Activated CD8-positive, alpha-beta memory T cell treated with anti-CD3 and anti-CD28 coated beads, Interleukin-2, amount 10 ng/mL, durations not matched to agents 7 days and 5 days (primary cell): ENCODE measurements at places on chromosomes 12 and 14. TPM values are rescaled to one million over a fixed set of nuclear protein-coding genes. Genes with fewer than 3 reads are reported as not detected.

Gene ZC2HC1C
- 2.8 TPM for total RNA-seq

Gene SERPINA3
- not detected for total RNA-seq

Gene POTEG
- total RNA-seq: not detected

Gene ZFP36L1
- 85.6 TPM for total RNA-seq

Gene IL26
- 0.35 TPM for total RNA-seq

Gene NFATC4
- 1.3 TPM for total RNA-seq

Gene CLEC9A
- total RNA-seq: not detected

Gene GPRC5D
- not detected for total RNA-seq

GRCh38 chr14:101897326-101897725 lies 67.0 kb upstream of the DYNC1H1 start:
- DNase-seq: no peak
- H3K27me3 ChIP-seq: no peaks in the 10 kb centered on the region
- peaks cover 64% of the 10 kb centered on the region for H3K36me3 ChIP-seq
- H3K4me1 ChIP-seq: no peaks in the 10 kb centered on the region
- H3K27ac ChIP-seq: no peak overlapping the region

GRCh38 chr12:52681526-52682380 lies 1.5 kb upstream of the KRT1 start:
- H3K4me1 ChIP-seq: peaks cover 12% of the 10 kb centered on the region
- DNase-seq: peak; percentile 73
- H3K4me3 ChIP-seq: no peak overlapping the region
- H3K27me3 ChIP-seq: peaks cover 39% of the 10 kb centered on the region

DNA sequence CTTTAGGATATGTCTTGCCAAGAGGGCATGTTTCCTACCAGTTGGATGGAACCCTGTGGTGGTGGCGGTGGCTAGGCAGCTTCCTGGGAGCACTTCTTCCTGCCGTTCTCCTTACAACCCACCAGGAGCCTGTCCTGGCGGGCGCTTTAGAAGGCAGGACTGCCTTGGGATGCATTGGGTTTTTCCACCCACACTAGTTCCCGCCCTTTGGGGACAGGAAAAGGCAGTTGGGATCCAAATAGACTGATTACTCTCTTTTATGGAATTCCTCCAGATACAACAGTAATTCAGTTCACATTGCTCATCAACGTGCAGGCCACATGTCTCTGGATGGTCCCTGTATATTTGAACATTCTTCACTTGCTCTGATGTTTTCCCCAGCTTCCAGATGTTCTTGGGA lies 305.7 kb upstream of the SSTR1 start:
- no peak for DNase-seq
- H3K36me3 ChIP-seq: no peaks in the 10 kb centered on the region
- no peak overlapping the region for H3K27ac ChIP-seq
- peaks cover 16% of the 10 kb centered on the region for H3K27me3 ChIP-seq
- H3K4me3 ChIP-seq: no peak overlapping the region

DNA sequence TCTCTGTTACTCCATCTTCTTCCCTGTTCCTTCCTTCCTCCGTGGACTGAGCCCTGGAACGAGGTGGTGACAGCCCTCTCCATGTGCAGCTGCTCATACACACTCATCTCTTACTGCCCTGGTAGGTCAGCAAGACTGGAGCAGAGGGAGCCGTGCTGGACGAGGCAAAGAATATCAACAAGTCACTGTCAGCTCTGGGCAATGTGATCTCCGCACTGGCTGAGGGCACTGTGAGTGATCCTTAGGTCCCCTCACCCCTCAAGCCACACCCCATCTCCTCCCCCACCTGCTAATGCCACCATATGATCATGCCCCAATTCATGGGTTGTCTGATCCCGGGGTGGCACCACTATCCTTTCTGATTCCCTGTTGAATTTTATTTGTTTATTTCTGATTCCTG lies 19.0 kb downstream of the KIF5A start:
- H3K27me3 ChIP-seq: no peaks in the 10 kb centered on the region
- no peak for DNase-seq
- no peak overlapping the region for H3K27ac ChIP-seq
- no peak overlapping the region for H3K4me3 ChIP-seq
- H3K36me3 ChIP-seq: no peaks in the 10 kb centered on the region

- H3K36me3 ChIP-seq: no peaks in the 10 kb centered on the region
- no peaks in the 10 kb centered on the region for H3K4me1 ChIP-seq
- H3K27me3 ChIP-seq: peaks cover 53% of the 10 kb centered on the region
- H3K27ac ChIP-seq: no peak overlapping the region
- no peak for DNase-seq
- no peak overlapping the region for H3K4me3 ChIP-seq
These were observed 163.0 kb upstream of the FKBP4 start for GRCh38 chr12:2631653-2632350.

DNA sequence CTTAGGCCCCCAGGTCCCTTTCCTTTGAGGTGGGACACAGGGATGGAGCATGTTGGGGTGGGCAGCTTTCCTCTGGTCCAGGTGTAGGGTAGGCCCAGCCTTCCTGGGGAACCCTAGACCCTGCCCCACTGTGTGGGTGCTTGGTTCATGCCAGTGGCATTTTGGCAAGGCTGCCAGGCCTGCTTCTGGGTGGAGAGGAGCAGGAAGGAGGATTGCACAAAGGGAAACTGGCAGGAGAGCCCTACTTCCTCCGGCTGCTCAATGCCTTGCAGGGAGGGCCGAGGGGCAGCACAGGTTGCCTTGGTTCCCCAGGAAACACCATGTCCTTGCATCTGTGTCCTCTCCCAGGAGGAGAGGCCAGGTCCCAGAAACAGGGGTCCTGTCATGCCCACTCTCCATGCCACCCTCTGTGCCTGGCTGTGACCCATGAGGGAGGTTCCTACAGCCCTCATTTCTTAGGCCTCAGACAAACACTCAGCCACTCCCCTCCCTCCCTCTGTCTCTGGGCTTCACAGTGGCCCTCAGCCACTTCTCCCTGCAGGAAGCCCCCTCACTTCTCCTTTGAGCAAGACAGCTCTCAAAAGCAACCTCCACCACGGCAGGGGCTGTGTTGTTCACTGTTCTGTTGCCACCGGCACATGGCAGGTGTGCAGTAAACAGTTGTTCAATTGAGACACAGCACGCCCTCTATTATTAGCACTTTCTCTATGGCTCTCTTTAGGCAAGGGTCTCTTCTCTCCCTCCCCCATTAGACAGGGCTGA lies 6.8 kb upstream of the KRT80 start:
- H3K27ac ChIP-seq: no peak overlapping the region
- peaks cover 14% of the 10 kb centered on the region for H3K27me3 ChIP-seq
- no peak for DNase-seq

- DNase-seq: peak; percentile 66
- peaks cover 17% of the 10 kb centered on the region for H3K4me1 ChIP-seq
- H3K27me3 ChIP-seq: no peaks in the 10 kb centered on the region
- peaks cover 22% of the 10 kb centered on the region for H3K36me3 ChIP-seq
- H3K27ac ChIP-seq: peak within 1 kb of the TSS; percentile 78
These were observed at the start of gene DTX3 for GRCh38 chr12:57604454-57604991. TSS of gene DTX3 (plus strand) at chr12:57604824. CDS start at chr12:57606518, 1,694 bp downstream.

DNA sequence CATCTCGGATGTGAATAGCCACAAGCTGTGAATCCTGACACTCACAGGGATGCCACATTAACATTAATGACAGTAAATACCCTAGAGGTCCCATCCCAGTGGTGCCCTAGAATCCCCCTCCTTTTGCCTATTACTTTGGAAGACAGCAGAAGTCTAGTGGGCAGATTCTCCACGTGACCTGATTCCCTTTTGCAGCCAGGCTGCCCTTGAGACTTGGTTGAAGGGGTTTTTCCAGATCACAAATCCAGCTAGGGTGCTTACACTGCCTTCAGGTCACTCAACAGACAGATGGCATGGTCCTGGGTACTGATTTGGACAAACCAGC lies 8.7 kb downstream of the HDAC7 start:
- H3K27me3 ChIP-seq: no peaks in the 10 kb centered on the region
- peaks cover 48% of the 10 kb centered on the region for H3K36me3 ChIP-seq
- H3K4me3 ChIP-seq: peak overlapping the region; percentile 91
- H3K4me1 ChIP-seq: peaks cover 91% of the 10 kb centered on the region
- DNase-seq: no peak

GRCh38 chr12:114404083-114404925 lies 1.6 kb downstream of the TBX5 start:
- H3K4me3 ChIP-seq: no peak overlapping the region
- peak overlapping the region; percentile 43 for H3K27ac ChIP-seq
- no peak for DNase-seq
- H3K27me3 ChIP-seq: peaks cover 96% of the 10 kb centered on the region
- peaks cover 4% of the 10 kb centered on the region for H3K36me3 ChIP-seq
- no peaks in the 10 kb centered on the region for H3K4me1 ChIP-seq

DNA sequence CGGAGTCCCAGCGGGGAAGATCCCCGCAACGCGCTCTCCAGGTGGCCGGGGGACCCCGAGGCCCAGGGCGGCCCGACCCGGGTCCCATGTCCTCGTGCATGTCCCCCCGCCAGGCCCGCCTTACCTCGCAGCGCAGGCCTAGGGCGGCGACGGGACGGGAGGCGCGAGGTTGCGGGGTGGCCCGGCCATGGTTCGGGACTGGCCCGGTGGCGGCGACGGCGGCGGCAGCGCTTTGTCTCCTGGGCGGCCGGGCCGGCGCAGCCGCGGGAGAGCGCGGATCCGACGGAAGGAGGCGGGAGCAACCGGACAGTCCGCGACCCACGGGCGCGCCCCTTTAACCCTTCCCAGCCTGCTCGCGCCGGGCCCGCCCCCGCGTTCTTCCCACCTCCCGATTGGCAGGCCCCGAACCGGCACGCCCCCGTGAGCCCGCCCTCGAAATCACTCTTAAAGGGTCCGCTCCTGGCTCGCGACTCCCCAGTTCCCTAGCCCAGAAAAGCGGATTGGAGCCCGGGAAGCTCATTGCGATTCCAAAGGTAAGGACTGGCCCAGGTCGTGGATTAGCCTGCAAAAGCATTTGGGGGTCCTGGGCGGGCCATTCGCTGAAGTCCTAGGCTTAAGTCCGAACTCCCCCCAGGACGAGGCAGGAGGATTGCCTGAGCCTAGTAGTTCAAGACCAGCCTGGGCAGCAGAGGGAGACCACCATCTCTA lies at the start of gene PHETA1:
PHETA1 (minus strand) TSS at position 308 of the 708 bp plus-strand sequence. CDS start 5,668 bp downstream, outside the sequence.
- H3K4me3 ChIP-seq: peak within 1 kb of the TSS; percentile 71
- H3K27me3 ChIP-seq: peaks cover 9% of the 10 kb centered on the region
- peaks cover 15% of the 10 kb centered on the region for H3K4me1 ChIP-seq
- peak; percentile 85 for DNase-seq

GRCh38 chr12:113903381-113903863 lies 62.7 kb downstream of the RBM19 start:
- H3K4me3 ChIP-seq: no peak overlapping the region
- H3K4me1 ChIP-seq: no peaks in the 10 kb centered on the region
- H3K27me3 ChIP-seq: no peaks in the 10 kb centered on the region
- H3K27ac ChIP-seq: no peak overlapping the region
- peaks cover 12% of the 10 kb centered on the region for H3K36me3 ChIP-seq
- DNase-seq: no peak

DNA sequence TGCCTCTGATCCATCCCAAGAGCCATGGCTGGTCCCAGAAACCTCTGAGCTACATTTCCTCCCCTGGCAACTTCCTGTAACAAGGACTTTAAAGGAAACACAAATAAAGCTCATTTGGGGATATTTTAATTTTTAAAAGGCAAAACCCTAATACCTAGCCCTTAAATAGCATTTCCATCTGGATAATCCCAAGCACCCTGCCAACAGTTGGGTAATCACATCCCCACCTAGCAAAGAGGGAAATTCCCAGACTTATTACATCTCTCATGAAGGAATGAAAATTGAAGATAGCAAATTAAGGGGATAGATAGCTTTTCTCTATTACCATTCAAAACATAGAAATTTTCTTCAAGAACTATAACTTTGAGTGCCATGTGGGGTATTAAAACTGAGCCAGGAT lies 213.7 kb upstream of the BMP4 start:
- peaks cover 34% of the 10 kb centered on the region for H3K27me3 ChIP-seq
- H3K4me3 ChIP-seq: no peak overlapping the region
- H3K36me3 ChIP-seq: no peaks in the 10 kb centered on the region
- no peaks in the 10 kb centered on the region for H3K4me1 ChIP-seq

GRCh38 chr14:103084021-103084919 lies at the start of gene LBHD2:
TSS of gene LBHD2 (plus strand) at chr14:103084210. CDS start at chr14:103086013, 1,803 bp downstream.
- no peak for DNase-seq
- peaks cover 6% of the 10 kb centered on the region for H3K27me3 ChIP-seq
- H3K4me1 ChIP-seq: no peaks in the 10 kb centered on the region
- no peak within 1 kb of the TSS for H3K4me3 ChIP-seq
- no peaks in the 10 kb centered on the region for H3K36me3 ChIP-seq

DNA sequence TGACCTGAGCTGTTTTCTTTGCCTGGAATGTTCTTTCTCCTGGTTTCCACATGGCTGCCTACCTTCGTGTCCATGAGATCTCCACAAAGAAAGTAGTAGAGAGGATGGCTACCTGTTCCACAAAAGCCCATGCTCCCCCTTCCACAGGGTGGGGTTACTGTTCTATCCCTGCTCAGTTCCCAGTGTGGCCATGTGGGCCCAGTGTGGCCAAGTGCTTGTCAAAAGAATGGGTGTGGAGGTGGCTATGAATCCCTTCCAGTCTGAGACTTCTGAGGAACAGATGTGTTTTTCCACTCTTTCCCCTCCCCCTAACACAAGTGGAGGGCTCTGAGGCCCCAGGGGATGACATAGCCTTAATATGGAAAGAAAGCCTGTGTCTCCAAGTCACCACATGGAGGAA lies 26.2 kb upstream of the HSP90B1 start:
- H3K27me3 ChIP-seq: no peaks in the 10 kb centered on the region
- H3K4me3 ChIP-seq: no peak overlapping the region
- H3K4me1 ChIP-seq: peaks cover 23% of the 10 kb centered on the region
- H3K36me3 ChIP-seq: no peaks in the 10 kb centered on the region
- DNase-seq: no peak

DNA sequence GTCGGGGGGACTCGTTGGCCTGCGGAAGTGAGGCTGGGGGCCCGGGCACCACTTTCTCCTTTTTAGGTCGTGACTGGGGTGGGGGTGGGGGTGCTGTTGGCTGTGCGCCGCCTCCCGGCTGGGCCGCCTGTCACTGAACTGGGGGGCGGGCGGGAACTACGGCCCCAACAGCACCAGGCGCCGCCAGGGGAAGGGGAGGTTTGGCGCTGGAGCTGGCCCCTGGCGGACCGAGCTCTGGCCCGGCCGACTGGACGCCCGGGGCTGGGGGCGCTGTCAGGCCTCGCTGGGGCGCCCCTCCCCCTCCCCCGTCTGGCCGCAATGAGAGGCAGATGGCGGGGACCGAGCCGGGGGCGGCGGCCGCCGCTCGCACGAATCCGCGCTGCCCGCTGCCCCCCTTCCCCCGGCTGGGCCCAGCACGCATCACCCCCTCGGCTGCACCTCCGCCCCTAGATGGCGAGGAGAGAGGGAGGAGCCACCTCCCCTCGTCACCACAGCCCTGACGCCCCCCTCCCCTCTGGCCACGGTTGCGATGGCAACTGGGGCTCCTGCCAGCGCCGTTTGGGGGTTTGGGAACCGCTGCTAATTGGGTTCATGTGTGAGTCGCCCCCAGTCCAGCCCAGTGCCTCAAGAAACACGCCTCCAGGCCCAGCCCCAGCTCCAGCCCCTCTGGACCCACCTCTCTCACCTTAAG lies 723 bp downstream of the NFATC4 start:
- no peak overlapping the region for H3K4me3 ChIP-seq
- H3K4me1 ChIP-seq: peaks cover 24% of the 10 kb centered on the region
- no peak for DNase-seq
- H3K27me3 ChIP-seq: peaks cover 50% of the 10 kb centered on the region
- no peak overlapping the region for H3K27ac ChIP-seq

DNA sequence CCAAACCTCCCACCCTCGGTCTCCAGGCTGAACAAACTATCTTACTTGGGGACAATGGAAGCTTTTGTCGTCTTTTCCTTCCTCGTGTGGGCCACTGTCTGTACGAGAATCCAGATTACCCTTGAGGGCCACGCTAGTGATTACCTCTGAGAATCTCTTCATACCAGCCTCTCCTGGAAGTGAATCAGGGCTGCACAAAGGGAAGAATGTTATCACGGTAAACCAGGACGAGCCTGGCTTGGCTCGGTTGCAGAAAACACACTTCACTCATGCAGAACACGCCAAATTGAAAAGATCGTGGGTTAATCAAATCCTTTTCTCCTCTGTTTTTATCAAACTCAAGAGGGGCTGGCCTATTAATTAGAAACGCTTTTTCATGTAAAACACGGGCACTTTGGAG lies 51.6 kb upstream of the MYL2 start:
- no peaks in the 10 kb centered on the region for H3K36me3 ChIP-seq
- H3K4me1 ChIP-seq: no peaks in the 10 kb centered on the region
- peaks cover 10% of the 10 kb centered on the region for H3K27me3 ChIP-seq
